RKO (cell line): ENCODE measurements at places on chromosomes 3 and 15.

- no peak for DNase-seq
Measured at GRCh38 chr3:157305392-157305791, 131.3 kb upstream of the PTX3 start.

- no peak for DNase-seq
Measured at GRCh38 chr3:30657914-30658313, 51.5 kb downstream of the TGFBR2 start.

GRCh38 chr15:27669641-27670040 is 429.5 kb downstream of the OCA2 start:
- peak; percentile 7 for DNase-seq

DNA sequence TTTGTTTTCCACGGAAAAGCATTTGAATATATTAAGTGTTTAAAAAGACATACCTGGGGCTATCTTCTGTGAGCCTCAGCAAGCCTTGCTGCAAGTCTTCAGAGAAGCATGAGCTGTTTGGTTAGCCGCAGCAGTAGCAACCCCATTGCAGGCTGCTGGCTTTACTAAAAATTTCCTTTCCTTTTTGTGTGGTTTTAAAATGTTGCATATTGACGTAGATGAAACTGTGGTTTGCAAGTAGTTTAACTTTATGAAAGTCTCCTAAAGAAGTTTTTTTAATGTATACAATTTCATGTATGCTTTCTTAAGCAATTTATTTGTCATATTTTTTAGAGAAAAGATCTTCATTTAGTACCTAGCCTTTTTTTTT is at the start of gene GPR171:
GPR171 (minus strand) TSS at position 166 of the 370 bp plus-strand sequence. CDS start 3,830 bp downstream, outside the sequence.
- DNase-seq = no peak

GRCh38 chr3:100069472-100069871 is 44.8 kb downstream of the FILIP1L start:
- no peak for DNase-seq

DNA sequence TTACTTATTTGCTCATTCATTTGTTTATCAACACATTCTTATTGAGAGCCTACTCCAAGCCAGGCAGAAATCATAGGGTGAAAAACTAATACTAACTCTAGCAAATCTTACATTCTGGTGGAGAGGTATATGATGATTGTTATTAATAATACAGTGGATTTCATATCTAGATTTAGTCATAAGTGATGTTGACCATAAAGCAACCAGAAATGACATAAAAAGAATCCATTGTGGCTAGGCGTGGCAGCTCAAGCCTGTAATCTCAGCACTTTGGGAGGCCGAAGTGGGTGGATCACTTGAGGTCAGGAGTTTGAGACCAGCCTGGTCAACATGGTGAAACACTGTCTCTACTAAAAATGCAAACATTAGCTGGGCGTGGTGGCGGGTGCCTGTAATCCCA is 26.2 kb upstream of the IL20RB start:
- DNase-seq = no peak

- DNase-seq = no peak
Measured at GRCh38 chr3:185968168-185968567, 30.4 kb upstream of the TRA2B start.

GRCh38 chr15:49900903-49901235 is 218.2 kb downstream of the ATP8B4 start:
- no peak for DNase-seq

- peak; percentile 82 for DNase-seq
Measured at GRCh38 chr3:11096266-11097139, 57.8 kb upstream of the HRH1 start.

DNA sequence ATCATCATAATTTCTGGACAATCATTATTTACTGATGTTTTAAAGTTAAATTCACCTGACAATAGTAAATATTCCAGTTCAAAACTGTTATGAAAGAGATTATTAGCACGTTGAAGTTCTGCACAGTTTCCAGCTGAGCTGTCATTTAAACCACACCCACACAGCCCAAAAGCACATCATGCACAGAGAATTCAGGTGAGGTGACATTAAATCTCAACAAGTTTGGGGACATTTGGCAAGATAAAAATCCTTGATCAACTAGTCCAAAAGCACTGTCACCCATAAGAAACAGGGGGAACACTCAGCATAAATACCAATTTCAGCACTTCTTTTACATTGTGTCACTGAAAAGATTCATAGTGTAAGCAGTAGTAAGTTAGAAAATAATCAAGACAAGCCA is 6.9 kb downstream of the NCEH1 start:
- DNase-seq = no peak

- DNase-seq = no peak
Measured at GRCh38 chr15:69843900-69844304, 253.8 kb downstream of the TLE3 start.

DNA sequence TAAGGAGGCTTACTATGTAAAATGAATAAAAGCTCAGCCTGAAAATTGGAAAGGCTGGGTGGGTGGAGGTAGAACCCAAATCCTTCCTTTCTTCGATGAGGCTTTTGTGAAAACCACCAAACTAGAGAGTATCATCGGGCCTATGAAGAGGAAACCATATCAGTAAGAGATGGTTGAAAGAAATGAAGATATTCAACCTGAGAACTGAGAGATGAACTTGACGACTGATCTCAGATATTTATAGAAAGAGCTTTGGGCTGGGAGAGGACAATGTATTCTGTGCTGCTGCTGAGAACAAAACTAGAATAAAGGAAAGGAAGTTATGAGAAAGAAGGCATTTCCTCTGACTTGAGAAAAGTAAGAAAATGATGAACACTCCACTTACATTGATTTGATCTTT is 236.6 kb downstream of the KCNH8 start:
- DNase-seq = no peak

GRCh38 chr15:76059320-76060117 is at the start of gene TMEM266:
TMEM266 (plus strand) TSS chr15:76059985; CDS start chr15:76134264, 74,279 bp downstream.
- no peak for DNase-seq

GRCh38 chr15:67107014-67107812 is 41.8 kb downstream of the SMAD3 start:
- DNase-seq = peak; percentile 93

DNA sequence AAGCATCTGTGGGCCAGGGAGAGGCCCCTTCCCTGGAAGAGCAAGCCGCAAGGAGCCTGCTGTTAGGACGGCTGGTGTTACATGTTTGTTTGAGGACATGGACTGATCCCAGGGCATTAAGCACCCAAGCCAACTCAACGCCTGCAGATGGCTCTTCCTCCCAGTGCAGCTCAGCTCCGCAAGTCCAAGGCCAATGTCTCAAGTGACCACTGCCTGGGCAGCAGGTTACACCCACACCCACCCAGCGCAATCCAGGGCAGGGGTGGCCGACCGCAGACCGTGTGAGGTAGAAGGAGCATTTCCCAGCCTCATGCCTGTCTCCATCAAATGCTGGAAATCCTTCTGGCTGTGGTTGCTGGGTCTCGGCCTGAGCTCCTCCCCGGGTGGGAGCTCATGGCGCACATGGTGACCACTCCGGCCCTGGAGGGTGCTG is 14.5 kb downstream of the GP5 start:
- no peak for DNase-seq

DNA sequence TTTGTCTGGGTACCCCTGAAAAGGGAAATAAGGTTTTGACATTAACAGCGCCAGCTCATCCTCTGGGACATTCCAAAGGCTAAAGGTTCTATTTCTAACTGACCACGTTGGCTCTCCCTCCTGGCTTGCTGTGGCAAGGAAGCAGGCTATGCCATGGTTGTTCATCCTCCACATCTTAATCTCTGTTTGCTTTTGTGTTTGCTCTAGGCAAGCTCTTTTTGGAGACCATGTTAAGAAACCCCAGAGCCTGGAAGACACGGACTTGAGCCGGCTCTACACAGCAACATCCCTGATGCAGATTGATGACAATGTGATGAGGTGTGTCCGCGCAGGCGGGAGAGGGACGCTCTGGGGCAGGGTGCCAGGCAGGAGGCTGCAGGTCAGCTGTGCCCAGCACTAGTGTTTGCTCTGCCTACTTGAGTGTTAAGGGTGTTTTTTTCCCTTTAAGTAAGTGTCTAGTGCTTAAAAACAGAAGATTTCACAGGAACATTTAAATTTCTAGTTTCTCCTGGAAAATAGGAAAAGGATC is 33.3 kb downstream of the RLBP1 start:
- no peak for DNase-seq

GRCh38 chr3:89740080-89740880 is 632.9 kb downstream of the EPHA3 start:
- no peak for DNase-seq

- no peak for DNase-seq
Measured at GRCh38 chr3:159356606-159357005, 554.8 kb downstream of the MFSD1 start.

GRCh38 chr15:66515901-66516322 is 10.8 kb downstream of the ZWILCH start:
- no peak for DNase-seq

- peak; percentile 2 for DNase-seq
Measured at GRCh38 chr3:24678421-24678865, 183.8 kb upstream of the THRB start.

DNA sequence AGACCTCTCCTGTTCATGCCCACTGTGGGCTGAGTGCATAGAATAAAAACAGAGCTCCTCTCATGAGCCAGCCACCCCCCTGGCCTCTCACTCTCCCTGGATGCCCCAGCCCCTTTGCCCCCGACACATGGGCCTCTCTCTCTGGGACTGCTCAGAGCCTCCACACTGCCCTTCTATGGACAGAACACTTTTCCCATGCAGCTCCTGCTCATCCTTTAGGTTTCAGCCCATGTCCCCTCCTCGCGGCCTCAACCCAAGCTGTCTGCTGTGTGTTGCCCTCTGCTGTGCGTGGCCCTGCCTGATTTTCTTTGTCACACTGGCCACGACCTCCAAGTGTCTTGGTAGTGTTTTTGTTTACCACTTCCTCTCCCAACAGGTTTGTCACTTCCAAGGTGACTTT is 20.7 kb upstream of the PRR23E start:
- DNase-seq = no peak

DNA sequence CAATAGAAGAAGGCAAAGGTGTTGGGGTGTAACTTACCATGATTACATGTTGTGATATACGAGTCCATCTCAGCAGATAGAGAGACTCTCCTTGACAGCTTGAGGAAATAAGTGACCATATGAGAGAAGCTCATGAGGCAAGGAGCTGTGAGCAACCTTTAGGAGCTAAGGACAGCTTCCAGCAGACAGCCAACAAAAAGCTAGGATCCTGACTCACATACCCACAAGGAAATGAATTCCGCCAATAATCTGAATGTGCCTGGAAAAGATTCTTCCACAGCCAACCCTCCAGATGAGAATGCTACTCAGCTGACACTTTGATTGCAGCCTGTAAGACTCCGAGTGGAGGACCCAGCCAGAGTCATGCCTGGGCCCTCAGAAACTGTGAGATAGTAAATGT is 339.6 kb upstream of the TPRG1 start:
- no peak for DNase-seq

GRCh38 chr3:151256749-151257148 is 21.6 kb downstream of the P2RY14 start:
- DNase-seq = no peak

DNA sequence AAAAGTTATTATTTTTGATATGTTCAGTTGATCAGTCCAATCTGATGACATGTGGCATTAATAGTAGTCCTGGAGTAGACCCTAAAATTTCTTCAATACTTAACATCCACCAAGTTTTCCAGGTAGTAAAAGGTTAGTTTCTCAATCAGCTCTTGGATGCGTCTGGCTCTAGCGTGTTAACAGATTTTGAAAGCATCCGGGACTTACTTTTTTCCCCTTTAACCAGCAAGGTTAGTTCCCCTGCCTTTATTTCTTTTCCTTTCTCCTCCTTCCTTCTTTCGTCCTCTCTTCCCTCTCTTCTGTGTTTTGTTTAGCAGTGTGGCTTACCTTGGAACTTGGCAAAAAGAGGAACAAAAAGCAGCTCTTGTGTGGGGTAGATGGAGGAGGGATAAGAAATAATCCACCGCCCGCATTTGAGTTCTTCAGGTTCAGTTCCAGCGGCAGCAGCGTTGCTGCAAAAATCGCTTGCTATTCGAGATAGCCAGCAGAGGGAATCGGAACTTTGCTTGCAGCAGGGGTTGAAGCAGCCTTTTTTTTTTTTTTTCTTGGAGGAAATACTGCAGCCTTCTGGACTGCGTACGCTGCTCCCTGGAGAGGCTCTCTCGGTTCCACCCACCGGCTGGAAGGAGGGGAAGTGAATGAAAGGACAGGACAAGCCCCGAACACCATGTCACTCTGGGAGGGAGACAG is at the start of gene RBMS3:
RBMS3 (plus strand) TSS at position 668 of the 690 bp plus-strand sequence.
- DNase-seq = peak; percentile 61

- no peak for DNase-seq
Measured at GRCh38 chr3:68018275-68018674, 363.9 kb upstream of the SUCLG2 start.

GRCh38 chr3:82376883-82377282 is 615.4 kb upstream of the GBE1 start:
- peak; percentile 32 for DNase-seq
